ENCODE measurements at places on chromosomes 1 and 21.

- peak; percentile 17 for DNase-seq
Observed at GRCh38 chr1:150613061-150613920, 16.1 kb downstream of the ENSA start.

DNA sequence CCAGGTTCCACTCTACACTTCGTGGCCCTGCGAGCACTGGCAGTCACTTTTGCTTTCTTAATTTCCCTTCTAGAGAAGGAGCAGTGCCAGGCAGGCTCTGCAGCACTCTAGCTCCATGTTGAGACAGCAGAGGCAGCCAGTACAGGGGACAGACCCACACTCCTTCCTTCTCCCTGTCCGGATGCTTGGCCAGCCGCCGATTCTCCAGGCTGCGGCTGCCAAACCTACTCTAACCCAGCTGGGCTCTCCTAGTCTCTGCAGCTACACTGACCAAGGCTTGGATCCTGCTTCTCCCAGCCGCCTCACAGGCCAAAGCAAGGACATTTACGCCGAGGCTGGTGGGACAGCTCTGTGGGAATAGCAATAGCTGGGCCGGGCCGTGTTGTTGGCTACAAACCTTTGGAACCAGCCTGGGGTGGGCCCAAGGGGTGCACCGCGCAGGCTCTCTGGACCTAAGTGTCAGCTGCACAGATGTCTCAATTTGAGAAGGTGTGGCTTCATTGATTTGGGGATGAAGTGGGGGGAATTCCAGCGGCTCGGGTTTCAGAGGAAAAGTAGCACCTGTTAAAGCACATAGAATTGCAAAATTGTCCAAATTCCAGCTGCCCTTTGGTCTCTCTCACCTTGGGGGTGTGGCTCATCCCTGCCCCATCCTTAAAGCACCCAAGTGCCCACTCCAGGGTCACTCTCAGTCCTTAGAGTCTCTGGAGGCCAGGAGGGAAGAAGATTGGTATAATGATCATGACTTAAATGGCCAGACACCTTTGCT lies 3.2 kb downstream of the BARHL2 start:
- no peak for DNase-seq

DNA sequence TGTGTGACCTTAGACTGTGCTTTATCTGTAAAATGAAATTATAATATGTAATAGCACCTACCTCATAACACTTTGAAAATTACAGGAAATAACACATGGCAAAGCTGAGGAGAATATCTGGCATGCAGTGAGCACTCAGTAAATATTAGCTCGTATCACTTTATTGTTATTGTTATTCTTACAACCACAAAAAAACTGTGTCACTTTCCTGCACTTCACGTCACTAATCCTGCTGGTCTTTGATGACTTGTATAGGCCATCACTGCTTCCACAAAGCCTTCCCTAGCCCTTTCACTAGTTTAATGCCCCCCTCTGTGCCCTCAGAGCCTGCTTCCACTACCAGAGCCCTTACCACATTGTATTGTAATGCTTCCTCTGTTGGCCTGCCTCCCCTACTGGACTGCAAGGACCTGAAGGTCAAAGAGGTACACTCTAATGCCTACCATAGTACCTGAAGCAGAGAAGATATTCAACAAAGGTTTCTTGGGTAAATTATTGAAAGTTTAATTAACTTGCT lies 231.6 kb downstream of the NFIA start:
- no peak for DNase-seq

- DNase-seq, result no peak
Observed at GRCh38 chr1:205664399-205665017, 15.8 kb downstream of the SLC45A3 start.

GRCh38 chr1:75482951-75483350 lies 128.0 kb downstream of the SLC44A5 start:
- DNase-seq, result no peak

DNA sequence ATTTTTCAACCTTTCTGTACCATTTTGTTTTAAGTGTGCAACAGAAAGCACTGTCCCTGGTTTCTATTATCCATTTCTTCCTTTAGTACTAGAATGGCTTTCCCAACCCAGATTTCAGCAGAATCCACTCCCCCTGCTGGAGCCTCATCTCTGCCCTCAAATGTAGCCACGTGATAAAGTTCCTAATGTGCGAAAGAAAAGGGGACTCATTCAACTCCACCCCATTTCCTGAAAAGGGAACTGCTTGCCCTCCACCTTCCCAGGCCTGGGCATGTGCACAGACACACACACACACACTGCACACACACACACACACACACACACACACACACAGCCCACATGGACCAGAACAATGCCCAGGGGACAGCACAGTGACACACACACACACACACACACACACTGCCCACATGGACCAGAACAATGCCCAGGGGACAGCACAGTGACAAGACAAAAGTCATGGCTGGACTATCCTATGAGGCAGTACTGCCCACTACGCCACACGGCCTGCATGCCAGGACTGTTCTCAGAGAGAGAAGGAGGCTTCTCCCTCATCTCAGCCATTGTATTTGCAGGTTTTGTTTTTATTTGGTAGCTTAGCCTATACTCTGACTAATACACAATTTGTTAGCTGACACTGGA lies 33.2 kb downstream of the PACC1 start:
- no peak for DNase-seq

Data from activated T-helper 1 cell treated with Interleukin-2 at 50 U/mL for 16 hours (primary cell).